T-helper 2 cell treated with Interferon-gamma antibody and Interleukin-4, amounts not matched to agents 5 μg/mL and 100 μg/mL, for 36 hours (primary cell): ENCODE measurements at places on chromosomes 5 and 9.

DNA sequence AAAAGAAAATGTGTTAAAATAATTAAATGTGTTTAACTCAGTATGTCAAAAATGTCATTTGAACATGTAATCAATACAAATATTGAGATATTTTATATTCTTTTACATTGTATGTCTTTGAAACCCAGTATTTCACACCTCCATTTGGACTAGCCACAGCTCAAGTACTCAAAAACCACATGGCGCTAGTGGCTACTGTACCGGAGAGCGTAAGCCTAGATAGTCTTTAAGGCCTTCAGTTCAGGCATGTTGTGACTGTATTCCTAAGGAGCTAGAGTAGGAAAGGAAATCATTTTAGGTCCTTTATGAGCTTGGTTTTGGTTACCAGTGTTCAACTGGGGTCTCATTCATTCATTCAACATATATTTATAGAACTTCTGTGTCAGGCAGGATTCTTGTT, 12.8 kb downstream of the FBXW2 start:
- no peak for DNase-seq
- H3K36me3 ChIP-seq: peaks cover 55% of the 10 kb centered on the region
- H3K4me1 ChIP-seq: peaks cover 10% of the 10 kb centered on the region
- H3K4me3 ChIP-seq: no peak overlapping the region
- no peak overlapping the region for H3K27ac ChIP-seq
- H3K27me3 ChIP-seq: no peaks in the 10 kb centered on the region

DNA sequence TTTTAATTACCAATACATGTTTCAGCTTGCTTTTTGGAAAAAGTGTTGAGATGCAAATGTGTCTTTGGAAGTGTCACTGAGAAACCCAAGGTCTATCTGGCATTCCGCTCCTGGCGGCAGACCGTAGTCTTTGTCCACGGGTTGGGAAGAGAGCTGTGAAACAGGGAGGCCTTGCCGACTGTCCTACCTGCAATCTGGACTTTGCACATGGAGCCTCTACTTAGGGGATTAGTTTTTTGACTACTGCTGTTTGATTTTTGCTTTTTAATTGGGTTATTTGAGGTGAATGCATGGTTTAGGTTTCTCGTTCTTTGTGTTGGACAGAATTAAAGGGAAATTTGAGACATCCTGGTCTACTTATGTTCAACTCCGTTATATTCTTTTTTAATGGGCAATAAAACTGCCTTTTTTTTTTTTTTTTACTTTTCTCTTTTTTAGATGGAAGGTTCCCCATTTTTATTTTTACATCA, 25.7 kb downstream of the TRIO start:
- no peak overlapping the region for H3K4me3 ChIP-seq
- DNase-seq: no peak
- H3K27me3 ChIP-seq: peaks cover 15% of the 10 kb centered on the region
- H3K36me3 ChIP-seq: no peaks in the 10 kb centered on the region

GRCh38 chr5:130601-131131, 38.7 kb downstream of the PLEKHG4B start:
- H3K27me3 ChIP-seq: peaks cover 4% of the 10 kb centered on the region
- H3K27ac ChIP-seq: no peak overlapping the region
- H3K4me3 ChIP-seq: no peak overlapping the region
- no peaks in the 10 kb centered on the region for H3K4me1 ChIP-seq

DNA sequence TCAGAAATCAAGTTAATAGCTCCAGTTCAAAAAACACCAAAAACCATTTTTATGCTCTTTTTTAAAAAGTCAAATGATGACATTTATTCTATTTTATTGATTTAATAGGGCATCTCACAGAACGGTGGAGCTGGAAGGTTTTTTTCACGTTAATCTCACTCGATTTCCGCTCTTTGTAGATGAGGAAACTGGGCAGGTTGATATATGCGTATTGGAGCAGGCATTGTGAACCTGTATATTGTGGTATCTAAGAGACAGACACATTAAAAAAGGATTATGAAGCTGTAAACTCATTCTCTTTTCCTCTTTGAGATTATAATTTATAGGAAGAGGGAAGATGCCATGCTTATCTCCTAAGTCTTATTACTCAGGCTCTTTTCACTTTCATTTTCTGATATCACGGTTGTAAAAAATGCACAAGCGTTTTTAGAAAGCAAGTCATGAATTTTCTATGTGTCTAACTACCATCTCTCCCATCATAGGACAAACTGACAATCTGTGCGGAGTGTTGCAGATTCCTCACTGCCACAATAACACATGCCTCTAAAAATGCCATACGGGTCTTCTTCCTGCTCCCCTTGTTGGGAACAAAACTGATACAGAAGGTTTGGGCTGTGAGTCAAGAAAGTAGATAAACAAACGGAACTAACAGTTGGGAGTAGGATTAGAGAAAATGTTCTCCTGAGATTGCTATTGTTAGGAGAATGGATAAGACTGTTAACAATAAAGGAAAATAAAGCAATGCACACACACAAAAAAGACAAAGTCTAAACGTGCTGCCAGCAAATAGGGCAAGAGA, 1997.7 kb downstream of the MAT2B start:
- no peaks in the 10 kb centered on the region for H3K27me3 ChIP-seq
- H3K27ac ChIP-seq: no peak overlapping the region
- no peaks in the 10 kb centered on the region for H3K4me1 ChIP-seq

- H3K27ac ChIP-seq: no peak overlapping the region
- peaks cover 2% of the 10 kb centered on the region for H3K36me3 ChIP-seq
- DNase-seq: no peak
- no peak overlapping the region for H3K4me3 ChIP-seq
These were observed 3.2 kb upstream of the ACOT12 start for GRCh38 chr5:81397176-81397575.

DNA sequence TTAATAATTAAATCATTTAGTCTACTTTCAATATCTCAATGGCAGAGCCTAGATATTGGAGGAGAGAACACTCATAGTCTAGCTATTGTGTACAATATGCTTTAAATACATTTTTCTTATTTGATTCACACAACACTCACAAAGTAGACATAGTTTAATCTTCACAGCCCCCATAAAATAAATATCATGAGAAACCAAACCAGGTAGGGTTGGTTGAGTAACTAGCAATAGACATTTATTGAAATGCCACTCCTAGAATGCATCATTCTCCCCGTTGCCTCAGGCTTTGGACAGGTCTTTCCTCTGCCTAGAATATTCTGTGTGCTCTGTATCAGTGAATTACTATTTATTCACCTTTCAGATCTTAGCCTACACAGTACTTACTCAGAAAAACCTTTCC, 141.9 kb downstream of the CEMIP2 start:
- H3K4me3 ChIP-seq: no peak overlapping the region
- H3K4me1 ChIP-seq: peaks cover 5% of the 10 kb centered on the region
- no peak for DNase-seq
- peaks cover 20% of the 10 kb centered on the region for H3K27me3 ChIP-seq

- no peak overlapping the region for H3K27ac ChIP-seq
- H3K4me1 ChIP-seq: no peaks in the 10 kb centered on the region
- peaks cover 68% of the 10 kb centered on the region for H3K27me3 ChIP-seq
- no peaks in the 10 kb centered on the region for H3K36me3 ChIP-seq
- no peak for DNase-seq
These were observed 1.7 kb downstream of the CPLX2 start for GRCh38 chr5:175873088-175873454.

DNA sequence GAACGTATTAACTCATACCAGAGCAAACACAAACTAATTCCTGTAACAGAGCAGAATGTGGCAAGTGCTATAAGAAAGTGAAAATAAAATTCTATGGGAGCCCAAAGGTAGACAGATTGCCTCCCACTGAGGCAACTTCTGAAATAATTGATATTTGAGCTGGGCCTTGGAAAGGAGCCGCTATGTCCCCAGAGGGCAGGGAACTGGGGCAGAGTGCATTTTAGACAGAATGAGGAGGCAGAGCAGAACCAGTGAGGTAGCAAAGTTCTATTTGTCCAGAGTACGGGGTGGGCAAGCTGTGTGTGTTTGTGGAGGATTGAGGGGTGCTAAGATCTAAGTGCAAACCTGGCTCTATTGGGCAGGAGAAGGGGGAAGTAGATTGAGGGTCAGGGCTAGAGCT, 19.8 kb downstream of the CDO1 start:
- no peak overlapping the region for H3K4me3 ChIP-seq
- DNase-seq: no peak
- peaks cover 28% of the 10 kb centered on the region for H3K27me3 ChIP-seq
- H3K36me3 ChIP-seq: no peaks in the 10 kb centered on the region
- H3K27ac ChIP-seq: no peak overlapping the region

GRCh38 chr5:95380103-95380628, 11.0 kb upstream of the FAM81B start:
- no peaks in the 10 kb centered on the region for H3K36me3 ChIP-seq
- no peak for DNase-seq
- H3K27me3 ChIP-seq: no peaks in the 10 kb centered on the region
- H3K4me1 ChIP-seq: peaks cover 7% of the 10 kb centered on the region
- H3K27ac ChIP-seq: no peak overlapping the region
- H3K4me3 ChIP-seq: no peak overlapping the region

- H3K4me1 ChIP-seq: no peaks in the 10 kb centered on the region
- no peaks in the 10 kb centered on the region for H3K36me3 ChIP-seq
- no peaks in the 10 kb centered on the region for H3K27me3 ChIP-seq
- no peak for DNase-seq
These were observed 632.5 kb downstream of the SLCO4C1 start for GRCh38 chr5:101663543-101663942.

DNA sequence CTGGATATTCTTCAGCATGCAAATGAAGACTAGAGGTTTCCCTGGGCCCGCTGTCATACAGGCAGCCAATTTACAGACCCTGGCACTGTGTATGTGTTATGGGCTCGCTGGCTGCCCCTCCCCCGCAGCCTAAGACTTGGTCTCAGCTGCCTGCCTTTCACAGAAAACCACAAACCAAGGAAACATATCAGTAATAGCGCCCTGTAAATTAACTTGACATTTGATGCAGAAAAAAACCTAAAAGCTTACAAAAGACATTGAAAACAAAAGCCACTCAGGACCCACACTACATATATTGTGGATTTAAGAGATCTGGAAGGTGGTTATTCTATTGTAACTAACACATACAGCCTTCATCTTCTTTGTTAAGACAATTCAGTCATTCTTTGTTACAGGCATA, 287.0 kb upstream of the TMEM161B start:
- DNase-seq: no peak
- H3K4me1 ChIP-seq: peaks cover 3% of the 10 kb centered on the region
- H3K27me3 ChIP-seq: peaks cover 3% of the 10 kb centered on the region
- H3K4me3 ChIP-seq: no peak overlapping the region

GRCh38 chr5:141778206-141778605, 96.2 kb upstream of the ARAP3 start:
- H3K27ac ChIP-seq: no peak overlapping the region
- no peaks in the 10 kb centered on the region for H3K27me3 ChIP-seq
- H3K36me3 ChIP-seq: no peaks in the 10 kb centered on the region
- H3K4me3 ChIP-seq: no peak overlapping the region

- peaks cover 46% of the 10 kb centered on the region for H3K4me1 ChIP-seq
- H3K4me3 ChIP-seq: no peak overlapping the region
- DNase-seq: no peak
- peaks cover 16% of the 10 kb centered on the region for H3K36me3 ChIP-seq
- no peak overlapping the region for H3K27ac ChIP-seq
These were observed 54.5 kb downstream of the PFDN1 start for GRCh38 chr5:140248414-140248813.

DNA sequence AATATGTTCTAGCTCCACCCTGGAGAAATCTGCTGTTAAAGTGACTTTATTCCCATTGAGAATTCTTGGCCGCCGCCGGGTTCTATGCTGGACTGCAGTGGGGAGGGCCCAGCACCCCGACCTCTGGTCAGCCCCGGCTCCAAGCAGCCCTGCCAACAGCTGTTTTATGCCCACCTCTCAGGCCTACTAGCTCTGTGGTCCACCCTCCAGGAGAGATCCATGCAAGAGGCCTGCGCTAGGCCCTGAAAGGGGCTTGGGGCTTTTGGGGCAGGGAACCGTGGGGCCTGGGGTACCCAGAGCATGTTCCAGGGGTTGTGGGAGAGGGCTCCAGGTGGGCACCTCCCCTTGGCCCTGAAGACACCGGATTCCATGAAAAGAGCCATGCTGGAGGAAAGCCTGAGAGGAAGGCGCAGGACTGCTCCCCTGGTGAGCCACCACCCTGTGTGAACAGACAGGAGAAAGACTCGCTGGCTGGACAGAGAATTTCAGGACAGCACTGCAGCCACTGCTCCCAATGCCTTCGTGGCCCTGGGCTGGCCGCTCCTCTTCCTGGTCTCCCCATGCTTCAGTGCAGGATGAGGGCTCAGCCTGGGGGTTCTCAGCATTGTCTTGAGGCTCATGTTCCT, 44.6 kb upstream of the RUFY1 start:
- no peak for DNase-seq
- no peaks in the 10 kb centered on the region for H3K27me3 ChIP-seq
- no peak overlapping the region for H3K27ac ChIP-seq
- H3K36me3 ChIP-seq: no peaks in the 10 kb centered on the region
- H3K4me1 ChIP-seq: peaks cover 9% of the 10 kb centered on the region

DNA sequence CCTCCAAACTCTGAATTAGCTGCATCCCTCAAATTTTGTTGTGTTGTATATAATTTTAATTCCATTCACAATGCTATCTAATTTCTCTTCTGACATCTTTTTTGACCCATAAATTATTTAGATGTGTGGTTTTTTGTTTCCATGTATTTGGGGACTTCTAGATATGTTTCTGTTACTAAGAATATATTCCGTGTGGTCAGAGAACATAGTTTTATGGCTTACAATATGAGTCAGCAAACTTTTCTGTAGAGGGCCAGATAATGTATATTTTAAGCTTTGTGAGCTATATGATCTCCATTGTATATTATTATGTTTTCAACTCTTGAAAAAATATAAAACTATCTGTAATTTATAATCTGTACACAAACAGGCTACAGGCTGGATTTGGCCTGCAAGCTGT, 33.4 kb downstream of the MVB12B start:
- DNase-seq: no peak
- H3K36me3 ChIP-seq: peaks cover 2% of the 10 kb centered on the region
- no peaks in the 10 kb centered on the region for H3K4me1 ChIP-seq

DNA sequence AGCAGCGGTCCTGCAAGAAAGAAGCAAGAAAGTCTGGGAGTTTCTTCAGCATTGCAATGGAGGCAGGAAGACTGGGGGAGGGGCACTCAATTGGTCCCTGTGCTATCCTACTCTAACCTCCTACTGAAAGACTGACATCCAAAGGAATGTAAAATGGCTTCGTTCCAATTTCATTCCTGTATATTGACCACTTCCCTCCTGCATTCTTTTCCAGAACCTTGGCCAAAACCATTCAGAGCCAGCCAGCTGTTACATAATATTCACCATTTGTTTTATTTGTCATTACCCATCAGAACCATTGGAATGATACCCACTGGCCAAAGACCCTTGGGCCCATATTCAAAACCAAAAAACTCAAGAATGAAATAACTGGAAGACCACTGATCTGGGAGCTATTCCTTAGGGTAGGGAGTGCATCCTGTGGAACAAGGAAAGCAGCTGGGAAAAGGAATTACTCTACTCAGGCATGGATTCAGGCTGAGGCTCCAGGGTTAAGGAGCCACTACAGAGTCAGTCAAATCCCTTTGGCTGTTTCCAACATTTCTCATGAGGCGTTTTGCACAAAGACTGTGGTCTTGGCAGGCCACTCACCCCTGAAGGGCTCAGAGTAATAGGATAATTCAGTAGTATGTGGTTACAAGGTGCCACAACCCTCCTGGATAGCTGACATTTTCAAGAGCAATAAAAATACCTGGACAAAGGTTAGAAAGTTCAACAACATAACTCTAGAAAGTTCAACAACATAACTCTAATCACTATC, 148.7 kb upstream of the SLC1A3 start:
- no peak for DNase-seq
- peaks cover 4% of the 10 kb centered on the region for H3K4me1 ChIP-seq
- H3K27ac ChIP-seq: no peak overlapping the region
- H3K27me3 ChIP-seq: peaks cover 2% of the 10 kb centered on the region
